ENCODE measurements at places on chromosomes 5 and 9.

DNA sequence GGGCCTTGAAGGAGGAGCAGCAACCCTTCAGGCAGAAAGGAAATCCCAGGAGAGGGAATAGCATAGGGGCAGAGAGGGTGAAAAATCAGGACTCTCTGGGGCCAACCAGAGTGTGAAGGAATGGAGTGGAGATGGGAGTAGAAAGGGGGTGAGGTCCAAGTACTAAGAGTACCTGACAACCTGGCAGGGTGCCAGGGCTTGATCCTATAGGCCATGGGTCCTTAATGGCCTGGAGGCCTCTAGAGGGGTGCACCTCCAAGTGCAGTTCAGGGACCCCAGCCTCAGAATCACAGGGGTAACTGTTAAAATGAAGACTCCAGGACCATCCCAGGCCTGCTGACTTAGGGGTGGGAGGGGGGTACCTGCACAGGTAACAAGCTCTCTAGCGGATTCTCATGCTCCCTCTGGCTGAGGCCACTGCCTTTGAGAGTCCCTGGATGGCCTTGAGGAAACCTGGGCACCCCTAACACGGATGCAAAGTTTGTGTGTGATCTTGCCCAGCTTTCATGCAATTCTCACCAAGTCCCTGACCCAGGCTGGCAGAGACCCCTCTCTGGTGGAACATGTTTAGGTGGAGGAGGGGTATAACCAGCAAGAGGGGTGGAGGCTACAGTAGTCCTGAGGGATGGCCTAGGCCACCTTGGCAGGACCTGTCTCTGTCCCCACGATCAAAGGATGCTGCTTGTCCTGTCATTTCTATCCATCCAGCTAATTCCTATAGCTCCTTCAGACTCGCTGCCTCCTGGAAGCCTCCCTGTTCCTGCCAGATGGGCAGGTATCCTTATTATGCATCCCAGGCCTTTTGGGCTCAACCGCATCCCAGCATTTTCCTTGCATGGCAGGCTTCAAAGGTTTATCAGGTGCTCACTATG lies 17.6 kb upstream of the CSF1R start:
- DNase-seq, result no peak

DNA sequence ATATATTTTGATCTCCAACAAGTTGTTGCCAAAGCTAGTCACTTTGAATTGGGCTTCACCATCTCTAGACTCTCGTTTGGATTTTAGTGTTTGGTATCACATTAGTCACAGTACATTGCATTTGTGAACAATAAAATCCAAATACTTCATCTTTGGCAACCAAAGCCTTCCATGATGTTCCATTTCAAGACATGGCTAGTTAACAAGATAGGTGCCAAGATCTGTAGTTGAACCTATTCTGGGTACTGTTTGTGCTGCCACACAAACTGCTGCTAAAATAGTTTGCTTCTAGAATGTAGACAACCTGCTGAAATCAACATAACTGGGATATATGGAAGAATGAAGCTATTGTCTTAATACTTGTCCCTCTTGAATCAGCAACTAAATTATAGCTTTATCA lies 207.5 kb downstream of the LRRC70 start:
- no peak for DNase-seq

DNA sequence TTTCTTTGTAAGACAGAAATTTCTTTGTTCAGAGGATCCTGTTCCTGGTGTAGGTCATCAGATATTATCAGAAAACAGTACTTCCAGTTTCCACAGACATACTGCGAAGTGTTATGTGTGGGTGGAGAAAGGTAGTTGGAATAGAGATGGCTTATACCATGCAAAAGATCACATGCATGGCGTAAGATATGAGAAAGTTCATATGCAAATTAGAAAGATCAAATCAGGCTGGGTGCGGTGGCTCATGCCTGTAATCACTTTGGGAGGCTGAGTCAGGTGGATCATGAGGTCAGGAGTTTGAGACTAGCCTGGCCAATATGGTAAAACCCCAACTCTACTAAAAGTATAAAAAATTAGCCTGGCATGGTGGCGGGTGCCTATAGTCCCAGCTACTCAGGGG lies 65.2 kb upstream of the GLIS3 start:
- DNase-seq, result no peak

DNA sequence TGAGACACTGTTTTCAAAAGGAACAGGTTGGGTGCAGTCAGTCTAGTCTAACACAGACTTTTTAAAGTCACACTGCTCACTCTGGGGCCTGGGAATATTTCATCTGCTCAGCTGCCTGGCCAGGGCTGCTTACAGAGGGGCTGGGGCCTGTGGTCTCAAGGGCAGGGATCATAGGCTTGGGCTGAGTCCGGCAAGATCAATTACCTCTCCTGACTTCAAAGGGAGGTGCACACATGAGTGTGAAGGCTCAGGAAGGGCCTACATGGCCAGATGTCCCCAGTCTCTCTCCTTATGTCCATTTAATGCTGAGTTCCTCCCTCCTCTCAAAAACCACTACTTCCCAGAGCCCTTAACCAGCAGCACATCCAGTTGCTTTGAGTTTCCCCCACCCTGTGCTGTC lies 247.2 kb downstream of the HSPA4 start:
- no peak for DNase-seq

GRCh38 chr9:114499528-114499927 lies 5.7 kb downstream of the WHRN start:
- DNase-seq, result peak; percentile 73
